ENCODE measurements at places on chromosomes 4 and X.

- DNase-seq: no peak
Observed at GRCh38 chr4:157810137-157810774, 362.6 kb downstream of the GASK1B start.

DNA sequence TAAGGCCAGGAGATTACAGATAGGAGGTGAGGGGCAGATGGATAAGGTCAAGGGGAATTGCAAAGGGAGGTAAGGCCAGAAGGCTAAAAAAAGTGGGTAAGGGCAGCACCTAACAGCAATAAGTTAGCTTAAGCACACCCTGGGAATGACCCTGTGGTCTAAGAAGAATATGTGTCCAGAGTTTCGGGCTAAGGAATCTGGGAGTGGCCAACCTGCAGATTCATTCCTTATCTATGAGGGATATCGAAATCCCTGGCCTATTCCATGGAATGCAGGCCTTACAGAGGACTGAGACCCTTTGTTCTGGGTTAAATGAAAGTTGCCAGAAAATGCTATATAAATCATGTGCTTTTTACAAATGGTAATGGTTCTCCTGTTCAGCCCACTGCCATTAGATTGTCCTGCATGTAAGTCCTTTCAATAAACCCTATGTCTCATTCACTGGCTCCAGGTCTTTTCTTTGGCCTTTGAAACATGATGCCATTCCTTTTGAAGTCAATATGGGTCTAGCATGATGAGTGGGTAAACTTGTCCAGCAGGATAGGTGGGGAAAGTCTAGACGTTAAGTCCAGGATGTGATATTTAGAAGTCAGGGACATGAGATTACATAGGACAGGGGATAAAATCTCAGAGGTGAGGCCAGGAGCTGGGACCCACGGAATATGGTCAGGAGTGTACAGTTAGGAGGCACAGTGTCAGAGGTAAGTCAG is 226.2 kb downstream of the TACR3 start:
- DNase-seq: no peak

DNA sequence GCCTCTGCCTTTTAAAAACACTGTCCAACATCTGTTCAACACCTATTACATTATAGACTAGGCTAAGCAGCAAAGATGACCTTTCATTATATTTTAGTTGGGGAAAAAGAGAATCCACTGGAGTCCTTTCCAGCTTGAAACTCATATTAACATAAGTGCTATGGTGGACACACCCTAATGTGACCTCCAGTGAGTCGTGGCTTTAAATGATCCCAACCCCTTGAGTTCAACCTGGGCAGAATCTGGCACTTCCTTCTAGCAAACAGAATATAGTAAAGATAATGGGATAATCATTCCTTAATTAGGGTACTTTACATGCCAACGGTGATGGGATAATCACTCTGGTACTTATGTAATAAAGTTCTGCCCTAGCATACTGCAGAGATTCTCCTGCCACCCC is 162.6 kb downstream of the MAB21L2 start:
- no peak for DNase-seq

- DNase-seq: no peak
Observed at GRCh38 chr4:74661427-74662201, 132.7 kb downstream of the BTC start.

DNA sequence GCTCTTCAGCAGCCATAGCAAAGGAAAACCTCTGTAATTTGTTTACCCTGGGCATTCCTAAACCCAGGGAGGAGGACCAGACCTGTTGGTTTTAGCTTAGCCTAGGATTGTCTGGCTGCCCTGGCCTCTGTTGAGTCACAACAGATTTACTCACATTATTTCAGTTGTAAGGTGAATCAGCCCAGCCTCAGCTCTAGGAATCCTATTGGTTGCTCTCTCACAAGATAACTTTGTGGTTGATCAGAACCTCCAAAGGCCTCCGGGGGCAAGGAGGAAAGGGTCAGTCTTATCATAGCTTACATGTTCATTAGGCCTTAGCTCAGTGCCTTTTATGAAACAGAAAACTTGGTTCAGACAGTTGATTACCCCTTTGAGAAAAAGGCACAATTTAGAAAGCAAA is 41.0 kb downstream of the PDK3 start:
- DNase-seq: peak; percentile 16

DNA sequence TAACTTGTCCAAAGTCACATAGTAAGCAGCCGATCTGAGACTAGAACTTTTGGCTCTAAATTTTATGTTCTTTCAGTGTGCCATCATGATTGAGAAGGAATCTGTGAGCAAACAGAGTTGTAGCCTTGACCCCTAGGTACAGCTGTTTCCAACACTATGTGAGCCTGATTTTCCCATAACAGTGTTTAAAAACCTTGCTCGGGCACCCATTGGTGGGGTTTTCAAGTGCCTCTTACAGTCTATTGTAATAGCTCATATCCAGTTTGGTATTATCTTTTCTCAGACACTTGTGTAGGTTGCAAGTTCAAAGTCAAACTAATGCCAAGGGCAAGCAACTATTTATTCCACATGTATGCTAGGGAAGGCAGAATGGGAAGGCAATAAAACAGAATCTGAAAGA is 467.9 kb downstream of the INPP4B start:
- no peak for DNase-seq

GRCh38 chr4:7417639-7418038 is 17.1 kb downstream of the PSAPL1 start:
- DNase-seq: no peak

GRCh38 chr4:106287353-106287969 is 28.5 kb downstream of the TBCK start:
- DNase-seq: peak; percentile 94

DNA sequence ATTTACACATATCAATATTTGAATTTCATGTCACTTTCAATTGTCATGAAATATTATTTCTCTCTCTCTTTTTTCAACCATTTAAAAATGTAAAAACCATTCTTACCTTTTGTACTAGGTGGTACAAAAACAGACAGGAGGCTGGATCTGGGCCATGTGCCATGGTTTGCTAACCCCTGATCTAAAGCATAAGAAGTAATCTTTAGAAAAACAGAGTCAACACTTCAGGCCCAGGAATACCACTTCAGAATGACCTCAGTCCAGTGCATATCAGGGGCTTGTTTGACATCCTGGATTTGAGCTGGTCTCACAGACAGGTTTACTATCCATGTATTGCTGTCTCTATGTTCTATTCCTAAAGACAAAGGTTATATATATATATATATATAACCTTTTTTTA is 102.5 kb downstream of the DCHS2 start:
- no peak for DNase-seq

DNA sequence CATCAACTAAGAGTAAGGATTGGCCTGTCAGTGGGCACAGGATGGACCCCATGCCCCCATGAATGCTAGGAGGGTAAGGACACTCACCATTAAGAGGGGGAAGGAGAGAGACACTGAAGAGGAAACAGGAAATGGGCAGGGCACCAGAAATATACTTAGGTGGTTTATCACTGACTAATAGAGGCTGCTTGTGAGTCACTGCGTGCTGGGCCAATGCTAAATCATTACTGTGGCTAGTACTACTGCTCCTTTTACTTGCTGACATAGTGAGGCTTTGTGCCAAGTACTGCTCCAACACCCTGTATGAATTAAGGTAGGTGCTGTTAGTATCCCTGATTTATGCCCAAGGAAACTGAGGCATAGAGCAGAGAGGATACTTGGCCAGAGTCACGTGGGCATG is 130.4 kb upstream of the FRMPD4 start:
- peak; percentile 52 for DNase-seq

DNA sequence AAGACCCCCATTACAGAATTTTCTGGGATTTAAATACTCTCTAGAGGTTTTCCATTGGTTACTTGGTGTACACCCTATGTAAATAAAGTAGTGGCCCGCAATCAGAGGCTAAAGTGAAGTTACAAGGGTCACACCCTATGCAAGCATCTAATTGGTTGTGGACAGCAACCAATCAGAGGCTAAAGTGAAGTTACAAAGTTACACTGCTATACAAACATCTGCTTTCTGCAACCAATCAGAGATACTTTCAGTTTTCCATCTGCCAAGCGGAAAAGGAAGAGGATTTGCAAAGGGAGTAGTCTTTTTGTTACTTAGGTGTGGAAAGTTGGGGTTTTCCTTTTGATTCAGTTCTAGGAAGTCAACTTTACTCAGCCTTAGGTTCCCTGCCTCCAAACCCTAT is 2.0 kb upstream of the ATRX start:
- DNase-seq: no peak

DNA sequence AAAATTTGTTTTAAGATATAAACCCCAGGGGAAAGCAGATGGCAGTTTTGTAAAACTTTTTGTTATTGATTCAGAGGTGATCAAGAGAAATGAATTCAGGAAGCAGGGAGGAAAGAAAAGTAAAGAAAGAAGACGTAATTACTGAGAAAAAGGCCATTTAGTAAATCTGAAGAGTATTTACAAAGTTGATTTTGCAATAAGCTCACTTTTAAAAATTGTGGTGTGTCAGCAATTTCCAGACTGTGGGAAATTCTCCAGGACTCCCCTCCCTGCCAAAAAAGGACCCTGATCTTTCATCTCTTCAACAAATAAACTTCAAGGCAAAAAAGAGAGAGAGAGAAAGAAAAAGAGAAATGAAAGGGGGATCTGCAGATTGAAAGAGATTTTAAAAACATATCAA is 36.6 kb downstream of the PCYT1B start:
- no peak for DNase-seq

- no peak for DNase-seq
Observed at GRCh38 chr4:55446578-55446922, 50.8 kb downstream of the TMEM165 start.

DNA sequence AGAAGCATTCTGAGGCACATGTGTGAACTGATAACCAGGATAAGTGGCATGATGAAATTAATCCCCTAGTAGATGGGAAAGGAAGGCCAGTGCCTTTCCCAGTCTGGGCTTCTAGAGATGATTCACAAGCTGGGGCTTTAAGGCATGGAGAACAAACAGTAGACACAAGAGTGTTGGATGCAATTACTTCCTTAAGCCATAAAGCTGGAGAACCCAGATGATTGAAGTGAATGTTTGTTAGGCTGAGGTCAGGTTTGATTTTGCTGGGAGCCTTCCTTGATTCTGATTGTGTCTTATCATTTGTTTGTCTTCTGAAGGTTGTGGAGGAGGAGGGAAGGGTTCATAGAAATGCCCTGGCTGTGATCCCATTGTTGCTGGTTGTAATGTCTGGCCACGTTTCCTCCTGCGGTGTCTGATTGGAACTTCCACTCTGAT is 125.2 kb downstream of the NHS start:
- DNase-seq: peak; percentile 49

All from kidney glomerular epithelial cell (primary cell).